ENCODE measurements at places on chromosomes 5 and 9.

DNA sequence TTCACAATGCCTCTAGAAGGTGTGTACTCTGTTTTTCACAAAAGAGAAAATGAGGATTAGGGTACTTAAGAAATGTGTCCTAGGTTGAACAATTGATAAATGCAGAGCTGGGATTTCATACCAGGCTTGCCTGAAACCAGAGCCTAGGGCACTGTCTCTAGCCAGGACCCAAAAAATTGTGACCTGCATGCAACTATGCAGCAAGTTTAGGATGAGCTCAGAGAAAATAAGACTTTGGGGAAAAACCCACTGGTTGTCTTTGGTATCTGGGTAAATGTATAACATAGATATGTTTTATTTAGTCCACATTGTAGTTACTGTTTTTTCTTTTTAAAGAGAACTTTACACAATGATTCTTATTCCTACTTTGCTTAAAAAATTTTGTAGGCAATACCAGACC lies 177.1 kb upstream of the SEMA6A start:
- no peak for DNase-seq

GRCh38 chr5:38258042-38258318 lies 379 bp upstream of the EGFLAM start:
- DNase-seq = no peak

DNA sequence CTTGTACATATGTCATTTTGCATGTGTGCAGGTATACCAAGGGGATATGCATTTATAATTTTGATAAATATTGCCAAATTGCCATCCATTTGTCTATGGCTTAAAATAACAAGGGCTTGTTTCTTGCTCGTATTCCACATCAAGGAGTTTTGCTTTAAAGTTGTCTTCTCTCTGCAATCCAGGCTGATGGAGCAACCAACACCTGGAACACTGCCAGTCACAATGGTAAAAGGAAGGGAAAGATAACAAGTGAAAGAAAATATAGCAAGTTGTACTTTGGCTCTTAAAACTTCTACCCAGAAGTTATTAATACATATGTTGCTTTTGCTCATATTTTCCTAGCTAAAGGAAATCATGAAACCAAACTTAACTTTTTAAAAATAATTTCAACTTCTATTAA lies 156.9 kb downstream of the UNC13B start:
- DNase-seq = no peak

- no peak for DNase-seq
Observed at GRCh38 chr9:122334916-122335315, 35.9 kb upstream of the PTGS1 start.

DNA sequence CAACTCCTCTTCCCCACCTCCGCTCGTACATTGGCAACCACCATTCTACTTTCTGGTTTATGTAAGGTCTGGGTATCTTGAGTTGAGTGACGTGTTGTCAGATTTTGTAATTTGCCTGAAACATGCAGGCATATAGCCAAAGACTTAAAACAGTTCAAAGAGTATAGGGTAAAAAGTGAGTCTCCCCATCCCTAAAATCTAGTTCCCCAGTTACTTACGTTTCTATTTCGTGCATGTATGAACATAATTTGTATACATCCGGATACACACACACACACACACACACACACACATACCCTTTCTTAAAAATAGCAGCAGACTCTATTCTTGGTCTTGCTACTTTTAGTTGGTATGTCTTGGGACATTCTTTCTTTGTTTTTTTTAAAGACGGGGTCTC lies 915 bp downstream of the HSDL2 start:
- no peak for DNase-seq

DNA sequence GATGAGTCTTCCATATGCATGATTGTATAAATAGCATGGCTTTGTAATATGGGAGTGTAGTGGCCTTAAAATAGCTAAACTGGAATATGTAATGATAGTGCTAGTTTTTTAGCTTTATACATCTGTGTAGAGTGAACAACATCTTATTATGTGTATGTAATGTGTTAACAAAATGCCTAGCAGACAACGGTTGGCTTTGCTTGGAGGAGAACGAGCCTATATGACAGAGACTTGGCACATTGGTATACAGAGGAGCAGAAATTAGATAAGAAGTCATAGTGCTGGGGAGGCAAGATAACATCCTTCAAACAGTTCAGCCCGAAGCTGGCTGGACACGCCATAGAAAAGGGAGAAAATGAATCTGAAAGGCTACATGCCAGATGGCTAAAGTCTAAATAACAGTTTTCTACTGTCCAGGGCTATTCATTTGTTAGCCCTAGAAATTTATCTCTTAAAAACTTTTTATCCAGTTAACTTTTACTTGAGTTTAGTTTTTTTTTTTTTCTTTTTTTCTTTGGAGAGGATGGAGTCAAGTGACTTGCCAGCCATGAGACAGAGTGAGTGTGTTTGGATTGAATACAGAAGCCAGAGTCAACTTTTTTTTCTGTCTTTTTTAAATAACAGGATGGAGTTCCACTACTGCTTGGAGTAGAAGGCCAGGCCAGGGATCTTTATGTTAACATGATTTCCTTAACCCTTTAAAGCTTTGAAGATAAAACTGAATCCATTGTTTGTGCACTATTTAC lies 214.4 kb upstream of the ACTBL2 start:
- no peak for DNase-seq

GRCh38 chr5:67548520-67549295 lies 352.1 kb upstream of the CD180 start:
- DNase-seq = no peak

DNA sequence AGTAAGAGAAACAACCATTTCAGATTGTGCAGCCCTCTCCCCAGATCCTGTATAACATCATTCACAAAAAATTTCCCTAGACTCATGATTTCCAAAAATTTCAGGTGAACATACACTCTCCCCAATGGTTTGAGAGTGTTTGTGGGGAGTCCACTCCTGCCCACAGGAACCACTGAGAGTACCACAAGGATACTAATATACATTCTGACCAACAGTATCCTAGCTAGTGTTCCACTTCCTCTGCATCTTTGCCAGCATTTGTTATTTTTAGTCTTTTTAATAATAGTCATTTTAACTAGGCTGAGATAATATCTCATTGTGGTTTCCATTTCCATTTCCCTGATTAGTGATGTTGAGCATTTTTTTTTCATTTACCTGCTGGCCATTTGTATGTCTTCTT lies 155.4 kb downstream of the DTWD2 start:
- DNase-seq = no peak

DNA sequence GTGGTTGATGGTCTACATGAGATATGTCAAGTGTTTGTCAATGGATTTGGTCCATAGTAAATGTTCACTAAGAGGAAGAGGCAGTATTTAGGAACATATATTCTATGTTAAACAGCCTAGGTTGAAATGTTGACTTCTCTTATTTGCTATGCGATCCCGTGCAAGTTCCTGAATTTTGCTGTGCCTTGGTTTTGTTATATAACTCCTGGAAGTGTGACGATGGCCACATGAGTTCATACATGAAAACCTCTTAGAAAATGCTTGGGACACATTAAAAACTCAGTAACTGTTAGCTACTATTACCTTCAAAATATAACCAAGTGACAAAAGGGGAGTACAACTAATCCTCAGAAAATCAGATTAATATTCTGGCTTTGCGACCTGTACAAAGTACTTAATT lies 21.9 kb upstream of the FBXW2 start:
- no peak for DNase-seq

- no peak for DNase-seq
Observed at GRCh38 chr9:87596862-87597261, 99.2 kb downstream of the DAPK1 start.

- DNase-seq = no peak
Observed at GRCh38 chr9:127537014-127537413, 75.1 kb upstream of the STXBP1 start.

DNA sequence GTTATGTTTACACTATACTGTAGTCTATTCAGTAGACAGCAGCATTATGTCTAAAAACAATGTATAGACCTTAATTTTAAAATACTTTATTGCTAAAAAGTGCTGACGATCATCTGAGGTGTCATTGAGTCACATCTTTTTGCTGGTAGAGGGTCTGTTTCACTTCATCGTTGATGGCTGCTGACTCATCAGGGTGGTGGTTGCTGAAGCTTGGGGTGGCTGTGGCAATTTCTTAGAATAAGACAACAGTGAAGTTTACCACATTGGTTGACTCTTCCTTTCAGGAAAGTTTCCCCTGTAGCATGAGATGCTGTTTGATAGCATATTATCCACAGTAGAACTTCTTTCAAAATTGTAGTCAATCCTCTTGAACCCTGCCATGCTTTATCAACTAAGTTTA lies 150.3 kb downstream of the FBXL7 start:
- no peak for DNase-seq

DNA sequence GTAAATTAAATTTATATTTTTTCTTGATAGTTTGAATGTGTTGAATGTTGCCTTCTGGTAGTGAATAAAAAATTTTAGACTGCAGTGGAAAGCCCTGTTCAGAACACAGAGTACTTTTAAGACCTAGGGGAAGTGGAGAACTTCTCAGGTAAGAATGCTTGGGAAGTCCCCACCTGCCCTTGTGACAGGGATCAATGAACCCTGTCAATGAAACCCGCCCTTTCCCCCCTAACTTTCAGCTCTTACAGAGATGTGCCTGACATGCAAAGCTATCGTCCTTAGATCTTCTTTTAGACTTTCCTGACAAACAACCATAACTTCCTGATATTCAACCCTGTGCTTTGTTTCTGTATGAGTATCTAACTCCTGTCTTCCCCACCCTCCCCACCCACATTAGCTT lies 562.7 kb downstream of the TLE4 start:
- no peak for DNase-seq

GRCh38 chr5:149071756-149072155 lies 8.9 kb upstream of the SH3TC2 start:
- DNase-seq = no peak

DNA sequence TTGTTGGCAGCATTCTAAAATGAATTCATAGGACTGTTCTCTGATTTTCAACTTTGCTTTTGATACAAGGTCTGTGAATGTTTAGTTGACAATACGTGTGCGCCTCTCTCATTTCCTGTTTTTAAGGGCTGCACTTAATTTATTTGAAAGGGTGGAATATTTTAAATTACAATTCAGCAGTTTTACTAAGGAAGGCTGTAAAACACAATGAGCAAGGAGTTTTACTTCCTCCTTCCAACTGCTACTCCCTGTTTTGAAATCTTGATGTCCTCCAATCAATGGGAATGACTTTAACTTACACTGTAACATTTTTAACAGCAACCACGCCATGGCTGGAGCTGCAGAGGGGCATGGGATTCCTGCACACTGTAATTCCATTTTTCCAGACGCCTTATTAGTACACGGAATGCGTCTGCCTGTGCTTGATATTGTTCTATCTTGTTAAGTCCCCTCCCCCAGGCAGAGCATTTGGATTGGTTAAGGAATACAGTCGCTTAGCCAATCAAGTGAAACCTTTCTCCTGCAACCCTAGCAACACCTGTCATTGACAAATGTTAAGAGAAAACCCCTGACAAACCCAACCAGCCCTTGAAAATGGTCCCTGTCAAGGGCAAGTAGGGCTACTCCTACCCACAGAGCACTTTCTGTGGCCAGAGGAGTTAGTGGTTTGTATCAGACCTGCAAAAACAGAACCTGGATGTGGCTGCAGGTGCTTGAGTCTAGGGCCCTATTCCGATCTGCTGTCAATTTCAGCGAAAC lies 12.5 kb upstream of the ZSWIM6 start:
- no peak for DNase-seq

DNA sequence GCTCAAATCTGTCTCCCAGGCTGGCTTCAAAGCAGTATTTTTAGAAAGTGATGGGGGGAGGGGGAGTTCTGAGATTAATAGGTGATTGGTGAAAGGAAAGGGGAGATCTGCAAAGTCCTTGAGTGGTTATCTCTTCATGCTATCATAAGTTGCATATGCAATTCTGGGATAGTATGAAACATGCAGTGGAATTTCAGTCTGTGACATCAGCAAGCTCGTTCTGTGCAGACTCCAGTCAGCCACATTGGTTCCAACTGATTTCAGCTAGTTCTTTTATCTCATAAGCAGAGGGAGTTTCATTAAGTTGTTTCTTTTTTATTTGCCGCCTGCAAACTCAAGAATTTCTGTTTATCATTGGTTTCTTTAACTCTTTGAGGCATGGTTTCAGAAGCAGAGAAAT lies 180.5 kb upstream of the SH3GL2 start:
- DNase-seq = no peak

DNA sequence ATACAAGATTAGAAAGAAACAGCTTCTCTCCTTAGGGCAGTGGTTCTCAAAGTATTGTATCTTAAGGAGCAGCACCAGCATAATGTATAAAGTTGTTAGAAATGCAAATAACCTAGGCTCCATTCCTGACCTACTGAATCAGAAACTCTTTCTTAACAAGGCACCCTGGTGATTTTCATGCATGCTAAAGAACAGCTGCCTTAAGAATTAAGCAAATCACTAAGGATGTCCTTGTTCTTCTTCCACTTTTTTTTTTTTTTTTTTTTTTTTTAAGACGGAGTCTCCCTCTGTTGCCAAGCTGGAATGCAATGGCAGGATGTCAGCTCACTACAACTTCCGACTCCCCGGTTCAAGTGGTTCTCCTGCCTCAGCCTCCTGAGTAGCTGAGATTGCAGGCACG lies 1095.2 kb upstream of the EDIL3 start:
- no peak for DNase-seq

GRCh38 chr9:93960971-93961841 lies 6.1 kb upstream of the BARX1 start:
- DNase-seq = no peak

- no peak for DNase-seq
Observed at GRCh38 chr9:79013715-79014610, 557.8 kb upstream of the TLE4 start.

- no peak for DNase-seq
Observed at GRCh38 chr9:114097613-114098020, 1.5 kb downstream of the KIF12 start.

GRCh38 chr5:157155297-157155696 lies 10.8 kb downstream of the GARIN3 start:
- DNase-seq = no peak

- no peak for DNase-seq
Observed at GRCh38 chr5:8905021-8905420, 640.9 kb downstream of the SEMA5A start.

- no peak for DNase-seq
Observed at GRCh38 chr5:109100971-109101370, 308.8 kb downstream of the PJA2 start.

DNA sequence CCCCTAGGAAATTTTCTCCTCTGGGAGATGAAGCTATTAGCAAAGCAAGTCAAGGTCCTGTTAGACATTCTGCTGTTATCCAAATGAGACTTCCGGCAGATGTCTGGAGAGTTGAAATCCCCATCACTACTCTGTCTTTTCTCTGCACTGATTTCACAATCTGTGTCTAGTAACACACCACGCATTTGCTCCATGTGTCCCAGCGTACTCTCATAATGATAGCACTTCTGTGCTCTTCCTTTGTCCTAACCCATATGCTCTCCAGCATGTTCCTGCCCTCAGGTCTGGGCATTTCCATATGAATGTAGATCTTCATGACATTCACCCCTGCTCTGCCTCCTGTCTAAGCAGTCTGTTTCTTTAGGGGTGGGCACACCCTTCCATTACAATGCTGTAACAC lies 1949.0 kb upstream of the WWC1 start:
- DNase-seq = no peak

- DNase-seq = no peak
Observed at GRCh38 chr9:29039258-29039657, 1466.0 kb upstream of the C9orf72 start.

GRCh38 chr9:135503371-135504261 lies 3.1 kb downstream of the MRPS2 start:
- no peak for DNase-seq
